ENCODE measurements at places on chromosomes 2 and 18.

- DNase-seq: no peak
These were observed 323.6 kb downstream of the PAX3 start for GRCh38 chr2:221975151-221975550.

DNA sequence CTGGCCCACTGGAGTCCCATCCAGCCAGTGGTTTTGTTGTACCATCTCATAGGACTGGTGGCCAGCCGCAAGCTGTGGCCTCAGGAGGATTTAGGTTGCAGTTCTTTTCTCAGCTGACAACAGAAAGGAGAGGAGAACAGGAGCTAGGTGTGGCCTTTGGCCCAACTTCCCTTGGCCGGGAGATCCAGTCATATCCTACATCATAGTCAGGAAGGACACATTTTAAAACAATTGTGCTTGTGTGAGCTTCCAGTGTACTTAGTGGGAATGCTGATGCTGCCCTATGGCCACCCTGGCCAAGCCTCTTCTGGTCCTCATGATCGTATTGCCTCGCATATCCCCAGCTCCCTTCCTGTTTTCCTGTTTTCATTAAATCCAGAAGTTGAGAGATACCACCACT lies 98.1 kb downstream of the WDSUB1 start:
- DNase-seq: no peak

- DNase-seq: peak; percentile 5
These were observed 377.4 kb downstream of the RPRM start for GRCh38 chr2:153101187-153101586.

DNA sequence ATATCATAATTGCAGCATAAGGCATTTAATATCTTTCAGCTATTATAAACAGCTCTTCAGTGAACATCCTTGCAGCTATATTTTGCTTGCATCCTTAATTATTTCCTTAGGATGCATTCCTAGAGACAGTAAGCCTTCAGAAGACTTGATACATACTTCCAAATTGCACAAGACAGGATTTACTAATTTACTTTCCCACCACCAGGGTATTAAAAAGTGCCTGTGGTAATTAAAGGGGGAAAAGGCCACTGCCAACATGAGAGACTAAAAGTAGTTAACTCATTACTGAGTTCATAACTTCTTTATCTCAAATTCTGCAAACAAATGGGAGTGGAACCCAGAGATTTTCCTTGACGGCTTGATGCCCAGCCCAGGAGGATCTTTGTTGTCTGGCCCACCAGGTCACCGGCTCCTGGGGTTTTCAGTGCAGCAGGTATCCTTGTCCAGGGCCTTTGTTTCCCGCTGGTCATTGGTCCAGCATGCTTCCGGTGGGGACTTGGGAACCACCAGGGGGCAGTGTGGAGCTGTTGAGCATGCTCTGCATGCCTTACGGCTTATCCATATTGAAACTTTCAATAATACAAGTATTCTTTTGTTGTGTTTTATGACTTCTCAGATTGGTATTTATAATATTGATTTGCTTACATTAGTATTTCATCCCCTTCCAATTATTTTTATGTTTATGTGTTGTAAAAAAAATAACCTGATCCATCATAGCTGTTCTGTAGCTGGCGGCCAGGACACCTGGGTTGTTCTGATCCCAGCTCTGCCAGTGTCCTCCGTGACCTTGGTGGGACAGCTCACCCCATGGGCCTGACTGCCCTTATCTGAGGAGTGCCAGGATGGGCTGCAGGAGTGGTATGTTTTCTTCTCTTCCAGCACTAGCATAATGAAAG lies 61.4 kb downstream of the TGOLN2 start:
- DNase-seq: no peak

DNA sequence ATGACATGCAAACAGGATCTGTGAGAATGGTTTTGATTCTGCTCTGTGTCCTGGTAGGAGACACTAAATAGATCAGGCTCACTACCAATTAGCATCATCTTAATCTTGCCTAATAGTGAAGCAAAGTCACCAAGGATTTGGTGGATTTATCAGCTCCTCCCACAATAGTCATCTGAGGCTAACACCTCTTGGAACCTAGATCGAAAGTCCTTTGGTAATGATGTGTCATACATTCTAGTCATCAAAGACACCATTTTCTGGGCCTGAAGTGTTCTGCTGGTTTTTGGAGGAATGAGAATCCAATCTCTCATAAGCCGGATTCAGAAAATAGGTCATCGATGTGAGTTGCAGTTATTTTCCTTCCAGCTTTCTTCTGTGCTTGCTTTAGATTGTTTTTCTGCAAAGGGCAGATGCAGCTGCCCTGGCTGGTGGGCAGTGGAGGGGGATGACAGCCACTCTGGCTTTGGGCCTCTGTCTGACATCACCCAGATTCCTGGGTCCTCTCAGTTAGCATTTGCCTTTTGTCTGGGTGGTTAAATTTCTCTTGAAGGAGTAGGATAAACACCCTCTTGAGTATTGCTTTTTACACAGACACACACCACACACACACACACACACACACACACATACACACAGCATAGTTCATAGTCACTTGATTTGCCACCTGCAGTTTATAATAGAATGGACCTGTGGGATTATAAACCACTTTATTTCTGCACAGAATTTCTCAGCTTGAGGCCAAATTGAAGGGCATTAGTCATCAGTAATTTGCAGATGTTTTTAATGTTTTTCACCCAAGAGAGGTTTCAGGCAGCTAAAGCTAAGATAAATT lies at the start of gene MYO3B:
MYO3B (plus strand) TSS at position 198 of the 832 bp plus-strand sequence; CDS start at position 339, 141 bp downstream.
- peak; percentile 31 for DNase-seq

- DNase-seq: no peak
These were observed 27.0 kb downstream of the NTSR2 start for GRCh38 chr2:11642972-11643371.

DNA sequence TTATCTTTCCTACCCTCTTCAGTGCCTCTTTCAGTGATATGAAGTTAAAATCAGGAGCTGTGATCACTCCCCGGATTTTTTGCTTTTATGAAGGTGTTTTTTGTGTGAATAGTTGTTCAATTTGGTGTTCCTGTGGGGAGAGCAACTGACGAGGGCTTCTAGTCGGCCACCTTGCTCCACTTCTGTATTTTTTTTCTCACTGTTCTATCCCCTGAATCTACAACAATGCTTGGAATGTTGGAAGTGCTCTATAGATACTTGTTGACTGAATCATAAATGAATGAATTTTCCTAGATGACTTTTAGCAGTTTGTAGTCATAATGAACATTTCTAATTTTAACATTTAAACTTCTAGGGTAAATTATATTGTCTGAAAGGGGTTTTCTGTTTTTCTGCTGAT lies 247.3 kb downstream of the ZNF385B start:
- DNase-seq: no peak

- no peak for DNase-seq
These were observed 12.6 kb downstream of the FARP2 start for GRCh38 chr2:241368643-241369042.

GRCh38 chr2:19764998-19765397 lies 136.8 kb downstream of the TTC32 start:
- DNase-seq: no peak

DNA sequence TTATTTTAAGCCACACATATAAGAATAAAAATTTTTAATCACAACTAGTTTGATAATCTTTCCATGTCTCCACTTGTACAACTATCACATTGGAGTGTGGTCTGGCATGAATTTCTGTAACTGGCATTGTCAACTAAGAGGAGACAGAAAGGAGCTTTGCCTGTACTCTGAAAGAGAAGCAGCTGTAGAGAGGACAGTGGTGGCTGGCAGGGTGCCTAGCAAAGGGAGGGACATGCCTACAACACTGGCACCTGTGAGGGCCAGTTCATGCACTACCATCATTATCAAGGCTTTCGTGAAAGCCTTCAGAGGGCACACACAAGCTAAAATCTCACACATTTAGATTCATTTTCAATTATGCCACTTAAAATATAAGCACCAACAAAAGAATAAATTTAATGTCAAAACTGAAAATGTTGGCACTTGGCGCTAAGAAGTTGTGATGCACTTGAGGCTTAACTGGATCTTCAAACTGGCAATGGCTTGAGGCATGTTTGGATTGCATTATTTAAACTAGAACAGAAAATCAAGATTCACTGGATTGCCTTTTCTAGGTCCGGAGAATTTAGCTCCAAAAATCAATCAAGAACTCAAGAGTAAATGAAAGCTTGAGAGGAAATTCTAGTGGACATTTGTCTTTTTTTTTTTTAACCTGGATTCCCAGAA lies 238.6 kb downstream of the ZNF385B start:
- DNase-seq: no peak
